GM23248 (cell line): ENCODE measurements at places on chromosomes 1 and 21. TPM values are rescaled to one million over a fixed set of nuclear protein-coding genes. Genes with fewer than 3 reads are reported as not detected.
A peak's percentile ranks its signal among the peaks of the same experiment; 100 is the strongest.

SPRR1B gene
- not detected in 2 replicates for polyA plus RNA-seq

OR2T33 gene
- polyA plus RNA-seq: not detected in 2 replicates

CELA3B gene
- polyA plus RNA-seq: not detected in 2 replicates

CNIH4 gene
- 142 TPM in 2 replicates for polyA plus RNA-seq

RPAP2 gene
- polyA plus RNA-seq: 25.5 and 25.8 TPM in 2 replicates

FAM177B gene
- not detected in 2 replicates for polyA plus RNA-seq

ERVH48-1 gene
- polyA plus RNA-seq: not detected in 2 replicates

LIN9 gene
- polyA plus RNA-seq: 3.9 and 4.7 TPM in 2 replicates

CLDN14 gene
- polyA plus RNA-seq: 0.28 TPM in 1 of 2 replicates, not detected in the other

LCE2B gene
- not detected in 2 replicates for polyA plus RNA-seq

LGR6 gene
- not detected in 2 replicates for polyA plus RNA-seq

DNA sequence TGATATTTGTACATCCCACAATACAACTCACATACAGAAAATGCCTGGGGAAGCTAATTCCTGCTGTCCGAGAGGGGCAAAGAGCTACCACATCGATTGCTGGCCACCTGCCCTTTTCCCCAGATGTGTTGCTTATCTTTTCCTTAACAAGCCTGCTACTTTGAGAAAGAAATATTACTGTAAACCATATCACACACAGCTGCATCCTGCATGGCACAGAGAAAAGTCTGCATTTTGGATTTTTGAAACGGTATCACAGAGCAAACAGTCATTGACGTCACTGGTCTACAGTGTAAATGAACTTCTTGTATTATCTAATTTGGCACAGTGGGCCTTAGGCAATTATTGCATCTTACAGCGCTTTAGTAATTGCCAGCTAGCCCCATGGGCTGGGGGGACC lies 164.7 kb downstream of the CLIC6 start:
- no peak for DNase-seq
- no peak overlapping the region for H3K4me3 ChIP-seq
- no peaks in the 10 kb centered on the region for H3K27me3 ChIP-seq
- 0 out of 2 replicates have a peak overlapping the region, but pooled peaks have one; percentile 2 for H3K27ac ChIP-seq

DNA sequence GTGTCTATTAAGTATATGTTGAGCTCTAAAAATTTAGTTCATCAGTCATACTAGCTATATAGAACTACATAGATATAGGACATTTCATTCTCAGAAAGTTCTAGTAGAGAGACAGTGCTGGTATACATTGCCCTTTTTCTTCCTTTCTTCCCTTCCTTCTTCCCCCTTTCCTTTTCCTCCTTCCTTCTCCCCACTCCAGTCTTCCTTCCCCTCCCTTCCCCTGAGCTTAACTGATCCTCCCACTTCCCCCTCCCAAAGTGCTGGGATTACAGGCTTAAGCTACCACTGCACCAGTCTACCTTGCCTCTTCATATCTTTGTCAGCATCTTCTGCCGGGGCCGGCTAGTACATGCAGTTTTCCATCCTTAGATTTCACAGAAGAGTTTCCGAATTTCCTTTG lies 12.1 kb downstream of the THRAP3 start:
- no peaks in the 10 kb centered on the region for H3K27me3 ChIP-seq
- no peak overlapping the region for H3K4me3 ChIP-seq
- peaks cover 28% of the 10 kb centered on the region for H3K36me3 ChIP-seq
- DNase-seq: no peak
- H3K27ac ChIP-seq: no peak overlapping the region
- H3K4me1 ChIP-seq: peaks cover 7% of the 10 kb centered on the region

DNA sequence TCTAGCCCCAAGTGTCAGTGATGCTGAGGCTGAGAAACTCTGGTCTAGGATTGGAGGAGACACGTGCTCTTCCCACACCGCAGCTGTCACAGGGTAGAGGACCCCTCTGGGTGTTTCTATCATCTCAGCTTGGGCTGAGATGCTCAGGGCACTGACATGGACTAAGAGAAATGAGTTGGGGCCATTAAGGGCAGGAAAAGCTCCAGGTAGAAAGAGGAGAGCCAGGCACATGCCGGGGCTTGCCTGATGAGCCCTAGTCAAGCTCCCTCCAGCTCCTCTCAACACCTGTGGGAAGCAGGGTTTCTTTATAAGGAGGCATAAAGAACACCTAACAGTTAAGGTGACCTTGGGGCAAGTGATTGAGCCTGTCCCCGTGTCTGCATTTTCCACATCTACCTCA lies 17.3 kb downstream of the ABCA4 start:
- no peak for DNase-seq
- H3K4me3 ChIP-seq: no peak overlapping the region
- H3K4me1 ChIP-seq: no peaks in the 10 kb centered on the region
- no peaks in the 10 kb centered on the region for H3K36me3 ChIP-seq
- H3K27me3 ChIP-seq: no peaks in the 10 kb centered on the region
- no peak overlapping the region for H3K27ac ChIP-seq

DNA sequence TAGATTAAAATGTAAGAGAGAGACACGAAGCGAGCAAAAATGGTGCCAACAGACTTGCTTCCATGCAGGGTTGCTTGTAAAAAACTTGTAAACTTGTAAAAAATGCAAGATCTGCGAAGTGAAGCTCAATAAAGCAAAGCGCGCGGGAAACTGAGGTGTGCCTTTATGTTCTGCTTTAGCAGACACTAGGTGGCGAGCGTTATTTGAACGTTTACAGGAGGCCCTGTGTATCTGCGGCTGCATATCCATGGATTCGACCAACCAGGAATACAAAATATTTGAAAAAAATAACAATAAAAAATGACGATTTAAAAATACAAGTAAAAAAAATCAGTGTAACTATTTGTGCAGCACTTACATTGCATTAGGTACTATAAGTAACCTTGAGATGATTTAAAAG lies 1.5 kb downstream of the UBE2G2 start:
- H3K4me1 ChIP-seq: peaks cover 12% of the 10 kb centered on the region; the same call in 1 of the 2 replicates
- H3K36me3 ChIP-seq: peaks cover 18% of the 10 kb centered on the region
- DNase-seq: peak; percentile 82
- no peak overlapping the region for H3K27ac ChIP-seq
- no peaks in the 10 kb centered on the region for H3K27me3 ChIP-seq

- H3K27me3 ChIP-seq: no peaks in the 10 kb centered on the region
- peaks cover 37% of the 10 kb centered on the region for H3K4me1 ChIP-seq
- peak overlapping the region; percentile 89 for H3K27ac ChIP-seq
- no peaks in the 10 kb centered on the region for H3K36me3 ChIP-seq
- DNase-seq: peak; percentile 99
- H3K4me3 ChIP-seq: no peak overlapping the region
These were observed 110.5 kb downstream of the TOMM20 start for GRCh38 chr1:235018161-235018560.

- no peak overlapping the region for H3K4me3 ChIP-seq
- H3K36me3 ChIP-seq: no peaks in the 10 kb centered on the region
- no peak overlapping the region for H3K27ac ChIP-seq
- H3K4me1 ChIP-seq: no peaks in the 10 kb centered on the region
These were observed 10.7 kb upstream of the ARHGEF16 start for GRCh38 chr1:3443807-3444206.

- H3K4me1 ChIP-seq: peaks cover 9% of the 10 kb centered on the region; the same call in 1 of the 2 replicates
- H3K27me3 ChIP-seq: no peaks in the 10 kb centered on the region
- peak; percentile 80 for DNase-seq
- no peak overlapping the region for H3K27ac ChIP-seq
- no peaks in the 10 kb centered on the region for H3K36me3 ChIP-seq
- H3K4me3 ChIP-seq: no peak overlapping the region
These were observed 255.1 kb upstream of the CXADR start for GRCh38 chr21:17257784-17258183.

GRCh38 chr1:24300971-24301784 lies 18.0 kb upstream of the GRHL3 start:
- peak; percentile 47 for DNase-seq
- no peak overlapping the region for H3K4me3 ChIP-seq
- peaks cover 9% of the 10 kb centered on the region for H3K4me1 ChIP-seq
- H3K36me3 ChIP-seq: no peaks in the 10 kb centered on the region
- no peaks in the 10 kb centered on the region for H3K27me3 ChIP-seq
- no peak overlapping the region for H3K27ac ChIP-seq

DNA sequence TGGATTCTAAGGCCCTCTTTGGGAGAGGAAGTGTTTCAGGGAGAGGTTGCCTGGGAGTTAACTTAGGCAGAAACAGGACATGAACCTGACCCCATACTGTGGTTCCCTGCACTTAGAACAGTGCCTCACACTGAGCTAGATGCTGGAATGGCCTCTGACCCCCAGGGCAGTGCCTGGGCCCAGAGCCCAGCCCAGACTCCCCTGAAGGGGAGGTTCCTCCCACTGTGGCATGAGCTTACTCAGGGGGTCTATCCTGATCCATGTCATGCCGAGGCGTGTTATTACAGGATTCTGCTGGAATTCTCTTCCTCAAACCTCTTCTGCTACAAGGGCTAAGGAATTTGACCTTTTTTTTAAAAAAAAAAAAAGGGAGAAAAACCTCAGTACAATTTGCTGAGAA lies 72.2 kb downstream of the MRPL37 start:
- H3K4me1 ChIP-seq: peaks cover 42% of the 10 kb centered on the region
- no peak for DNase-seq
- no peaks in the 10 kb centered on the region for H3K36me3 ChIP-seq
- H3K27ac ChIP-seq: peak overlapping the region; percentile 92
- H3K27me3 ChIP-seq: no peaks in the 10 kb centered on the region
- H3K4me3 ChIP-seq: no peak overlapping the region

GRCh38 chr1:3064296-3064850 lies 4.6 kb upstream of the PRDM16 start:
- no peaks in the 10 kb centered on the region for H3K36me3 ChIP-seq
- DNase-seq: no peak
- H3K4me3 ChIP-seq: no peak overlapping the region
- H3K27me3 ChIP-seq: peaks cover 85% of the 10 kb centered on the region
- H3K4me1 ChIP-seq: no peaks in the 10 kb centered on the region

- no peak overlapping the region for H3K27ac ChIP-seq
- no peak for DNase-seq
- H3K27me3 ChIP-seq: 0 out of 2 replicates have a peak, but pooled peaks cover 9% of the 10 kb centered on the region
- no peaks in the 10 kb centered on the region for H3K36me3 ChIP-seq
- peak overlapping the region; percentile 68 for H3K4me3 ChIP-seq
These were observed 593 bp downstream of the ST6GALNAC3 start for GRCh38 chr1:76075188-76075489.

GRCh38 chr21:36422279-36423098 lies 37.3 kb downstream of the CHAF1B start:
- no peaks in the 10 kb centered on the region for H3K4me1 ChIP-seq
- H3K4me3 ChIP-seq: no peak overlapping the region
- no peak overlapping the region for H3K27ac ChIP-seq
- no peaks in the 10 kb centered on the region for H3K27me3 ChIP-seq

- no peak within 1 kb of the TSS for H3K4me3 ChIP-seq
- no peak within 1 kb of the TSS for H3K27ac ChIP-seq
- no peaks in the 10 kb centered on the region for H3K36me3 ChIP-seq
- H3K27me3 ChIP-seq: no peaks in the 10 kb centered on the region
These were observed at the start of gene TMEM82 for GRCh38 chr1:15742339-15742801. TMEM82 (plus strand) TSS chr1:15742499; CDS start chr1:15742560, 61 bp downstream.

DNA sequence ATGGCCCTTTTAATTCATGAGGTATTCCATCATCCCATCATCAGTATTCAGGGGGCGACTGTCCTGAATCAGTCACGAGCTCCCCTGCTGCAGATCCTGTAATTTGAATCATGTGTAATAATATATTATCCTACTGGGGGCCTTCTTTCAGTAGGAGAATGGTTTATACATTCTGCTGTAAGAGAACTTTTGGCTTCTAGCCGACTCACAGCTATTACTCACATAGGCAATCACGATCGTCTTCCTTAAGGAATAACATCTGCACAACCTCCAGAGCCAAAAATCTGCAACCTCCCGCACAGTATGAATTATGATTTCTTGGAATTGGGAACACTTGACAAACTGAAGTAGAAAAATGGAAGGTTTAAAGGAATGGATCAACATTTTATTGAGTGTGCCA lies 343.0 kb downstream of the USP25 start:
- H3K27me3 ChIP-seq: no peaks in the 10 kb centered on the region
- peaks cover 34% of the 10 kb centered on the region for H3K4me1 ChIP-seq
- DNase-seq: peak; percentile 93
- H3K36me3 ChIP-seq: no peaks in the 10 kb centered on the region
- peak overlapping the region; percentile 72 for H3K4me3 ChIP-seq

- no peaks in the 10 kb centered on the region for H3K27me3 ChIP-seq
- DNase-seq: peak; percentile 67
- no peak overlapping the region for H3K4me3 ChIP-seq
- H3K27ac ChIP-seq: no peak overlapping the region
- no peaks in the 10 kb centered on the region for H3K36me3 ChIP-seq
These were observed 826.4 kb downstream of the PLA2G4A start for GRCh38 chr1:187655104-187655503.

GRCh38 chr1:166960858-166961474 lies 14.4 kb downstream of the ILDR2 start:
- DNase-seq: no peak
- H3K4me3 ChIP-seq: no peak overlapping the region
- no peaks in the 10 kb centered on the region for H3K36me3 ChIP-seq

- H3K36me3 ChIP-seq: no peaks in the 10 kb centered on the region
- H3K4me3 ChIP-seq: no peak overlapping the region
- H3K27me3 ChIP-seq: no peaks in the 10 kb centered on the region
These were observed 13.4 kb upstream of the KIAA1614 start for GRCh38 chr1:180899262-180899661.

GRCh38 chr1:13763991-13764390 lies 64.0 kb downstream of the PRDM2 start:
- H3K4me1 ChIP-seq: peaks cover 35% of the 10 kb centered on the region
- no peak overlapping the region for H3K27ac ChIP-seq
- no peaks in the 10 kb centered on the region for H3K27me3 ChIP-seq

DNA sequence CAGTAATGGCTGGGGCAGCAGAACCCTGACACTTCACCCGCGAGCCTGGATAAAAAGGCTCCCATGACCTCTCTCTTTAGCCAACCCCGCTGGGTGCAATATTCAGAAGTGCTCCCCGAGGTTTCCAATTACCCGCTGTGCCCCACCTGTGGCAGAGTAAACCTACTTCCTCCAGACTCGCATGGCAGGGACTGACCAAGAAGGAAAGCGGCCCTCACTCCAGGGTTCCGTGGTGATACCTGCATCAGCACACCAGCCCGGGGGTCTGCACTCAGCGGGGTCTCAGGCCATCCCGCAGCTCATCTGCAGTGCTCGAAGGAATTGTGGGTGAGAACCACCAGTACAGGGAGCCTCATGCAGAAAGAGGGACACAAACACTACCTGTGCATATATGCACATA lies 136.3 kb upstream of the FMN2 start:
- H3K4me1 ChIP-seq: no peaks in the 10 kb centered on the region
- no peak overlapping the region for H3K27ac ChIP-seq
- H3K27me3 ChIP-seq: peaks cover 50% of the 10 kb centered on the region
- H3K4me3 ChIP-seq: no peak overlapping the region

DNA sequence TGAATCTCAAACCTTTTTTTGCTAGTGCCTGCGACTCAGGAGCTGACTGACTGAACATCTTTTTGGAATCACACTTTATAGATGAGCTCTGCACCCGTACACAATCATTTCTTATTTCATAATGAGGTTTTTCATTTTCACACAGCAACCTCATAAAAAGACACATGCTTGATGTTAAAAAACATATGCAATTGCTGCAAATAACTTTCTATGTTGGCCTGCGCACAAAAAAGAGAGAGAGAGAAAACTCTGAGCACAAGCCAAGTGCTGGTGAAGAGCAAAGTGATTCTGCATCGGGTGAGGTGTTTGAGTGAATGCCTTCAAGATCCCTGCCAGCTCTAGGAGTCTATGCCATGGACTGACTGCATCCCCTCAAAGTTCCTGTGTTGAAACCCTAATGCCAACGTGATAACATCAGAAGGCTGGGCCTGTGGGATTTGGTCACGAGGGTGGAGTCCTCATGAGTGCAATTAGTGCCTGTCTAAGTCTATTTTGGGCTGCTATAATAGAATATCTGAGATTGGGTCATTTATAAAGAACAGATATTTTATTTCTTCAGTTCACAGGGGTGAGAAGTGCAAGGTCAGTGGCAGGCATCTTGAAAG lies 36.6 kb downstream of the C1orf87 start:
- peak; percentile 47 for DNase-seq
- H3K4me3 ChIP-seq: no peak overlapping the region
- no peaks in the 10 kb centered on the region for H3K4me1 ChIP-seq
- H3K27me3 ChIP-seq: no peaks in the 10 kb centered on the region
- no peak overlapping the region for H3K27ac ChIP-seq
